Activated CD4-positive, alpha-beta T cell treated with anti-CD3 and anti-CD28 coated beads, Interleukin-2, amount 10 ng/mL, durations not matched to agents 7 days and 5 days (primary cell): ENCODE measurements at places on chromosomes 6 and 20.
A peak's percentile ranks its signal among the peaks of the same experiment; 100 is the strongest.

- DNase-seq: peak; percentile 59
These were observed 5.0 kb downstream of the BRD2 start for GRCh38 chr6:32973144-32974015.

- peak; percentile 26 for DNase-seq
These were observed 59.8 kb upstream of the DEK start for GRCh38 chr6:18323935-18324705.

GRCh38 chr6:49898904-49899566 is 32.7 kb upstream of the CRISP1 start:
- no peak for DNase-seq

DNA sequence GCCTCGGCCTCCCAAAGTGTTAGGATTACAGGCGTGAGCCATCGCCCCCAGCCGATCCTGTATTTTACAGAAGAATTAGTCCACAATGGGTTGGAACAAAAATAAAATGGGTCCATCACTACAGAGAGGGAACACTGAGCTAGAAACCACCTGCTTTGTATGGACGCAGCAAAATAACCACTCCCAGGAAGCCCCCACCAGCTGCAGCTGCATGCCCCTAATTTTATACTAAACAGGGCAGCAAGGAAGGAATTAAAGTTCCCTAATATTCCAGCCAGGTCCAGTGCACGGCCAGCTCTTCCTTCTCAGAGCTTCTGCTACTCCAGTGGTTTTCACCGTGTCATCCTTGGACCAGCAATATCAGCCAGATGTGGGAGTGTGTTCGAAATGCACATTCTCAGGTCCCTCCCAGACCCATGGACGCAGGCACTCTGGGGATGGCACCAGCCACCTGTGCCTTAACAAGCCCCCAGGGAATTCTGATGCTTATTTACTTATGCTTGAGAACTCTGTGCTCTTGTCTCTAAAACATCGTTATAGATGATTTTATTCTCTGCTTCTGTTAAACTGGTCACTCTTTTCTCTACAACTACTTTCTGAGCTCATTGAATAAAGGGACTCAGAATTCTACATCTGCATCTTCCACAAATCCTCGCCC is 189.5 kb upstream of the SLC24A3 start:
- DNase-seq: no peak

DNA sequence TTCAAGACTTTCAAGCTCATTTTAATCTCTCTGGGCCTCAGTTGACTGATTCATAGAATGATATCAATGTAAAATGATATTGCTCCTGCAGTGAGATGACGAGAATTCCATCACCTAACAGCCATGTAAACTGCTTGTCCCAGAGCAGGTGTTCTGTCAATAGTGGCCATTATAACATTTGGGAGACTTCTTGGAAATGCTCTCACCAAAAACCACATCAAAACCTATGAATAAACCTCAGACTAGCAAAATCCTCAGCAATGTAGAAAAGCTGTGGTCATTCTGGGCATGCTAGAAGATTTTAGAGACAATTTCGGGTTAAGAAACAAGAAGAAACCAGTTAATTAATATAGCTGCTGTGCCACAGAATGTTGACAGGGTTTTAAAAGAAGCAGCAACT is 225.4 kb downstream of the FRK start:
- DNase-seq: no peak

GRCh38 chr6:142011156-142011555 is 121.6 kb upstream of the GJE1 start:
- DNase-seq: no peak

GRCh38 chr6:74814440-74814839 is 391.4 kb downstream of the COL12A1 start:
- no peak for DNase-seq
